Suprapubic skin (tissue), 4 donors: ENCODE measurements at places on chromosomes 3 and 15.

GRCh38 chr15:89985111-89985510 is 16.0 kb upstream of the ZNF710 start:
- DNase-seq: no peak

DNA sequence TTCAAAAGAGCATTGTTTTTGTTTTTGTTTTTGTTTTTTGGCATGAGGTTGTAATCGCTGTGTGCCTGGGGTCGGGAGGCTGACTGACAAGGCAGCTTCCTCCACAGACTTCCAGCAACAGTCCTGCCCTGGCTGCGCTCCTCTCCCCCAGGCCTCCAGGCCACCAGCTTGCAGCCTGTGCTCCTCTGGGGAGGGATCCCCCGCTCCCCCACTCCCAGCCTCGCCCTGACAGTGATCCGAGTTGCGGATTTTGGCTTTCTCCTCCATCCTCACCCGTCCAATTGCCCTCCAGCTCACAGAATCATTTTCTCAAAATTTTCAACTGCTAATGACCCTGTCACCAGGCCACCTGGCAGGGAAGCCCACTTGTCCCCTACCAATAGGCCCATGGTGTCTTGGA is 36.5 kb upstream of the PCSK6 start:
- DNase-seq: no peak

DNA sequence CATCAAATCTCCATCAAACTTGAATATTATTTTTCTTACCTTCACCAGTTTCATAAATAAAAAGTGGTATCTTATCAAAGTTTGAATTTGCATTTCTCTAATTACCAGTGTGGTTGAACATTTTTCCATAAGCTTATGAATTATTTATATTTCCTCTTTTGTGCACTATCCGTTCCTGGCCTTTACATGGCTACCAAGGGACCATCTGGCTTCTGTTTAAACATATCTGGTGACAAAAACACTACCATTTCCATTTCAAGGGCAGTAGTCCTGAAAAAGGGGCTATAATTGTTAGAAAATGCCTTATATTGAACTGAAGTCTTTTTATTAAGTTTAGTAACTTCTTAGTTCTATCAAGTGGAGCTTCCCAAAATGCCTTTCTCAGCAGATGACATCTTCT is 44.3 kb upstream of the TM4SF4 start:
- DNase-seq: no peak

DNA sequence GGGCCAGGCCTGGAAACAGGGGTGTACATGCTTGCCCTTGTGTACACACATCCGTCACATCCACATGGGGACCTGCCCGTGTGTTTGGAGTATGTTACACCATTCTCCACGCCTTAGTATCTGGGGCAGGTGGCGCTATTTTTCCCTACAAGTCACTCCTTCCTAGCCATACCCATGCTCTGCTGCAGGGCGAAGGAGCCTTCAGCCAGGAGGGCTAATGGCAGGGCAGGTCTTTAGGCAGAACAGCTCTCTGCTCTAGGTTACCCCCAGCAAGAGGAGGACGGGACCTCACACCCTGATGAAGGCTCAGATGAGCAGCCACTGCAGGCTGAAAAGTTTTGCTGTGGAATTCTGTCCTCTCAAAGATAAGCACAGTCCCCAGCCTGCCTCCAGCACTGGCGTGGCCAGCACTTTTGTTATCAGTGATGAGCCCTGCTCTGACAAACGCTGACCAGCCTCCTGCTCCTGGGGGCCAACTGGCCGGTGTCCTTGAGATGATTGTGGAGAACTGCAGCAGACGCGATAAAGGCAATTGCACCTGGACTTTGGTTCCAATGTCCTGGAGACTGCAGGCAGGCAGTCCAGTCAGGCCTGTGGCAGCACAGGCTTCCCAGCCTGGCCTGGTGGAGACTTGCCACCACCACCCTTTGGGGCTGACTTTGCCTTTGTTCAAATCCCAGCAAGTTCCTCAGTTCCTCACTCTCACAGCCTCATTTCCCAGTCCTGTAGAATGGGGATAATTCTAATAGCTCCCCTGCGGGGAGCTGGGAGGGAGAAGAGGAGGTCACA is 19.8 kb upstream of the PIGZ start:
- peak; percentile 40 for DNase-seq

GRCh38 chr15:71784719-71785118 is 25.6 kb upstream of the NR2E3 start:
- DNase-seq: peak; percentile 63

GRCh38 chr3:44654039-44654438 is 5.5 kb downstream of the ZNF35 start:
- no peak for DNase-seq

GRCh38 chr3:172675441-172676193 is 35.2 kb downstream of the NCEH1 start:
- no peak for DNase-seq

GRCh38 chr15:35161694-35162093 is 76.6 kb upstream of the NANOGP8 start:
- DNase-seq: no peak

GRCh38 chr3:166405465-166405864 is 568.2 kb upstream of the BCHE start:
- no peak for DNase-seq

DNA sequence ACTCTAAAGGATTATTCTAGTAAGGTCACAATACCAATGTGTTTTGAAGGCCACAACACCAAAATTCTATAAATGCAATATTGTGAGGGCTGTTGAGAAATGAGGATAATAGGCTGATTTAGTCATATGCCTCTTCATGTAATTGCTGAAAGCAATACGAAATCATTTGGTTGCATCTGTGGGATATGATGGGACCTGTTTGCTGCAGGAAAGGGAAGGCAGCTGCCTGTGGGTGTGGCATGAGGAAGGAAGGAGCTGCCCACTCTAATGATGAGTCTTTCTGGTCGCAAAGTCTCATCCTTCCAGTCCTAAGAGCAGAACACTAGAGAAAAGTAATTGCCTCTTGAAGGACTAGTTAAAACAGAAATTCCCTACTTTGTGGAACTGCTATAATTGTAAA is 245.3 kb upstream of the ZPLD1 start:
- no peak for DNase-seq

DNA sequence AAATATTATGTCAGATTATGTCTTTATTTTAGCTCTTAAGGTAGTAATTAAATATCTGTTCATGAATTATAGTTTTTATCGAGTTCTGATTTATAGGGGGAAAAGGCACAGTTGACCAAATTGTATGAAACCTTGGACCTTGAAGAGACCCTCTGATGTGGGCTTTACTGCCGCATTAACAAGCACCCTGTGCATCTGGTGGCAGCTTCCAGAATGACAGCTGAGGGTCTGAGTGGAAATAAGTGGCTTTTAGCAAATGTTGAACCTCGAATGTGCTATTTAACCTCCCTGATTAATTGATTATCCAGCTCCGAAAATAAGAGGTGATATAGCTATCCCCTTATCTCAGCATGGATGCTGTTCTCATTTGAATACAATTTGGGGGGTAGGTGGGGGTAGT is 87.0 kb downstream of the TMEM108 start:
- DNase-seq: no peak

DNA sequence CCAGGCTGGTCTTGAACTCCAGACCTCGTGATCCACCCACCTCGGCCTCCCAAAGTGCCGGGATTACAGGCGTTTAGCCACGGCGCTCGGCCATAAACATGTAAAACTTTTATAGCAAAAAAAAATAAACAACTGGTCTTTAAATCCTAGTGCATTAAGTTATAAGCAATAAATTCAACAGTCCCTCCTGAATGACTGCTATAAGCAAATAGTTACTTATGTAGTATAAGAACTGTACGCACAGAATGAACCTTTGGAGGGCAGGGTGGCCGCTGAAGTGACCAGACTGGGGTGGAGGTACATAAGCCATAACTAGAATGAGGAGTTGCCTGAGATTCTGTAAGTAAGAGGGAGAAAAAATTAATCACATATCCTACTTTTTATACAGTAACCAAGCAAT is 12.6 kb downstream of the CCDC14 start:
- DNase-seq: no peak

DNA sequence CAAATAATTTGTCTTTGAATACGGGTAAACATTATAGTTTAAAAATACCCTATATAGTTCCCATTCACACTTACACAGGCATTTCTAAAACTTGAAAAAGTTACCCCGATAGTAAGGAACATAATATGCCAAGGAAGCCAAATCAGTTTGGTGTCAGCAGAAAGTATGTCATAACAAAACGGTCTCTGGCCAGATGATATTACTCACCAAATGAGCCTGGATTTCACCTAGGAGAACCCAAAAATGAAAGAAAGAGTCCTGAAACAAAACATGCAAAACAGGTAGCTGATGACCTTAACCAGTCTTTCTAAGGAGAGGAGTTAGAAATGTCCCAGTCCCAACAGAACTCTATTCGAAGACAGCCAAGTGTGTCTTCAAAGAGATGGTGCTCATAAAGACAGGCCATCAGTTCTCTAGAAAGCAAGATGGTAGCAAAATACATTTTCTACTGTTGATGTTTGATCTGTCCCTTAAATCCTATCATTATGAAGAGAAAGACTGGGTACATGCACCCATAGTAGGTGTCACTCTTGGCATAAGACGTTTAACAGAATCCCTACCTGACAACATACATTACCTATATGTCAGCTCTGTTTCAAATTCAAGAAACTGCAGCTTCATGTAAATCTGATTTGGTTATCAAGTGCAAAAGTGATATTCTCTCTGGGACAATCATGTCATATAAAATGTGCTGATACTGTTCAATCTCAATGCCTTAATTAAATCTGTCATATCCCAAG is 942.5 kb downstream of the ROBO1 start:
- DNase-seq: no peak

DNA sequence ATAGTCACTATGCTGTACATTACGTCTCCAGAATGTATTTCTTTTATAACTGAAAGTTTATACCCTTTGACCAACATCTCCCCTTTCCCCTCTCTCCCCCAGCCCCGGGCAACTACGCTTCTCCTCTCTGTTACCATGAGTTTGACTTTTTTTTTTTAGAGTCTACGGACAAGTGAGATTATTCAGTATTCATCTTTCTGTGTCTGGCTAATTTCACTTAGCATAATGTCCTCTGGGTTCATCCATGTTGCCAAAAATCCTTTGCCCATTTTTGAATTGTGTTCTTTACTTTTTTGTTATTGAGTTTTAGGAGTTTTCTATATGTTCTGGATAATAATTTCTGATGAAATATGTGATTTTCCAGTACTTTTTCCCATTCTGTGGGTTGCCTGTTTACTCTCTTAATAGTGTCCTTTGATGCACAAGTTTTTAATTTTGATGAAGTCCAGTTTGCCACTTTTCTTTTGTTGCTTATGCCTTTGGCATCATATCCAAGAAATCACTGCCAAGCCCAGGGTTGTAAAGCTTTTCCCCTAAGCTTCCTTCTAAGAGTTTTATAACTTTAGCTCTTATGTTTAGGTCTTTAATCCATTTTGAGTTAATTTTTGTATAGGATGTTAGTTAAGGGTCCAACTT is 126.7 kb upstream of the NSMCE3 start:
- no peak for DNase-seq

- no peak for DNase-seq
These were observed 515.2 kb downstream of the RSL24D1 start for GRCh38 chr15:54681584-54681983.

DNA sequence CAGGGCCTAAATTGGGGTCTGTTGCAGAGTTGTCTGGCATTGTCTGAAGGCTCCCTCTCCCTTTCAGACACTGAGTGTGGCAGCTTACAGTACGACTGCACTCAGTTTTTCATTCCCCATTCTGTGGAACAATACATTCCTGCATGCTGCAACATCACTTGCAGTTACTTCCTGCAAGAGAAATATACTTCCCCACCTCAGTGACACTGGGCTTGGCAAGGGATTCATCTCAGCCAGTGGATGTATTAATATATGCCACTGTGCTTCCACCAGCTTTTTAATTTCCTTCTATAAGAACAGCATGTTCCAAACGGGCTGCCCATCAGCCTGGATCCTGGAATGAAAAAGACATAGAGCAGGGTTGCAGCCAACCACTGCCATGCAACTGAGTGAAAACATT is 23.1 kb downstream of the B3GALNT1 start:
- no peak for DNase-seq

GRCh38 chr3:16522834-16523233 is 9.3 kb upstream of the RFTN1 start:
- DNase-seq: no peak

DNA sequence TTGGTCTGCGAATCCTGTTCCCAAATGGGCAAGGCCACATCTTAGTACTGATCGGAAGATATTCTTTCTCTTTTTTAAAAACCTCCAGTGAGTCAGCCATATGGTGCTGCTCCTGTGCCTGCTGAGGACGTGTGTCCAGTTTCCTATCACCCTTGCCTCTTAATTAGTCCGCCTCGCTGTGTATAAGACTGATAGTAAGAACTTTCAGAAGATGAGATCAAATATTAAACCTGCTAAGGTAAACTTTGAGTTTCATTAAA is 612 bp downstream of the UBA5 start:
- no peak for DNase-seq

DNA sequence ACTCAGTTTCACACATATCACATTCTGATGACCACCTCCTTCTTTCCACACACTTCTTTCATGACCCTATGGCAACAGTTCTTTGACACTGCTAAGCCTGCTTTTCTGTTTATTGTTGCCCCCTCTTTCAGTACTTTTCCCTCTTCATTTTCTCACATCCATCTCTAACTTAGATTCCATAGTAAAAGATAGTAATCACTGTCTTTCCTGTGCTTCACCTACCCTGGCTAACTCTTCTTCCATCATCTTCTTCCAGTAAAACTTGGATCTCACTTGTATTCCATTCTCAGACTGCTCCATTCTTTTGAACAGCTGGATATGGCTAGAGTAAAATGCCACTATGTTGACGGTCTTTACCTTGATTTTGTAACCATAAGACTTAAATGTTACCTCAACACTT is 632.6 kb upstream of the TGFBR2 start:
- DNase-seq: no peak

- peak; percentile 89 for DNase-seq
These were observed 620 bp downstream of the ABHD5 start for GRCh38 chr3:43691120-43691995.

DNA sequence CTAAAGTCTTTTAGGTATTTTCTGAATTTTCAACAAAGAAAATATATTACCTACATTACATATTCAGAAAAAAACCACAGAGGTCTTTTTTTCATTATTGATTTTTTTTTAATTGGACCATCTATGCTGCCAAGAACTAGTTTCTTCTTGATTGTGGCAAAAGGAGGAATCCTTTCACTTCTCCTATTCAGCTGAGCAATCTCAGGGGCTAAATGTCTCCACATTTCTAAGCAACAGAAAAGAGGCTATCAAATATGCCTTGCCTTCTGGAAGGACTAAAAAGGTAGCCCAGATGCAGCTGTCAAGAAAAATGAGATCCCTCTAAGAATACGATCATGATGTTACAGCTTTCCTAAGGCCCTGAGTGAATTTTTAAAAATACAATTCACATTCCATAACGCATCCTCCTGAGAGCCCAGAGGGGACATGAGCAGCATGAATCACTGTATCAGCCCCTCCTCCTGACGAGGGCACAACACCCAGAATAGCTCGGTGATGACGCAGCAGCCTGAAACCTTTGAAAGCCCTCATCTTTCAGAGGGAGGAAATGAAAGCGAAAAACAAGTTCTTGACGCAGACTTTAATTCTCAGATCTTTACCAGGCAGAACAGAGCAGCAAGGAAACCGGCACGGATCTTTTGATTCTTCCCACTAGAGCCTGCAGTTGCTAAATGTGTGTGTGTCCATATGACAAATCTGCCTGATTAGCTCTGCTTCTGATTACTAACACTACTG is 24.6 kb downstream of the RUBCN start:
- peak; percentile 85 for DNase-seq
